ENCODE measurements at places on chromosomes 5 and 9.

DNA sequence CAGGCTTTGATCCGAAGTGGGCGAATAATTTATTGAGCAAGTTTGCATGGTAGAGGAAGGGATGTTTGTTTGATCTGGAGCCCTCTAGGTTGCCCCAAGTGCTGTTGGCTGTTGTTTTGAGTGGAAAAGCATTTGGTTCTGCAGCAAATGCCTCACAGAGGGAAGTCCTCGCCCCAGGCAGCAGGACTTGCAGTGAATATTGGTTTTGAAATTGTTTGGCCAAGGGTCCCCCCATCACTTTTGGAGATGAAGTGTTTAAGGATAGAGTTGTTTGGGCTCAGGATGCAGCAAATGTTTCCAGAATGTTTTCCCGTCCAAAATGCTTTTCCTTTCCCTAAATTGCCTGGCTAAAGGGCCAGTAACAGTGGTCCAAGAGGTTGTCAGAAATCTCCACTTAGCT lies 3.1 kb downstream of the JADE2 start:
- no peak for DNase-seq

DNA sequence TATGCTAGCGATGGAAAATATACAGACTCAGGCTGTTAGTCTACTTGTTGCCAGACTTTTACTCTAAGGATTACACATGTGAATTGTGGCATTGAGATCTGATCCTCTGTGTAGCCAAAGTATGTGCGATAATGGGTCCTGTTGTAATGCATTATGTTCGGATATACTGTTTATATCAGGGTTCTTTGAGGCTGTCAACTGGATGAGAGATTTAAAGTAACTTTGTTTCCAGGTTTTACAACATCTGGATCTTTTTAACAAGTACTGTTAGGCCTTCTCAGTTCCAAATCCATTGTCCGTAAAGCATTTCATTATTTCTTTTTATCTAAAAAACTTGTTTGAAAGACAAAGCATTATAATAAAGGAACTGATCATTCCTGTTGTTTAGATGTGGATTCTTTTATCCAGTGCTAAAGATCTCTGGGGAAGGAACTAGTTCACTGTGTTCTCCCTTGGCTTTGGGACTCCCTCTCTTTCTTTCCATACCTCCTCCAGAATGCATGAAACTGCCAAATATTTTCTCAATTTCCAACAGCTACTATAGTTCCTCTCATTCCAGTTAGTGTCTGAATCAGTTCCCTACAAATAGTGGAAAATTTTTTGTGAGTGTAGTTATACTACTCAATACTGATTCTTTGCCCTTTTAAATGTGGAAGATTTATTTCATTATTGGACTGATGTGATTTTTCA lies 68.8 kb downstream of the HACD4 start:
- DNase-seq: no peak

DNA sequence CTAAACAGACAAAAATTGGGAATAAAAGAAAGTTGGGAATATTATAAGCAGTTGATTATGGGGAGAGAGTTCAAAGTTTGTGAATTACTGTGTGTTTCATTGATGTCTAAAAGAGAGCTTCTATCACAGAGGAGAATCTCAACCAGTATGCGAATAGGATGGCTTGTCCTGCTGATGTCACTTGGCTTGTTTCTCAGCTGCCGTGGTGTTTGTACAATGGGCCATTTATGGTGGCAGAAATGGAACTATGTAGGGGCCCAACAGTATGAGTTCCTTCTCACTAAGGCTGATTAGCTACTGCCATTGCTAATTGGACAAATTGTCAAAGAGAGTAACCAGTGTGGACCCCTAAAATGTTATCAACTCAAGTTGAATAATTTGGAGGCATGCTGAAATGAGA lies 103.9 kb downstream of the ST8SIA4 start:
- no peak for DNase-seq

GRCh38 chr9:81776834-81777233 lies 87.5 kb upstream of the TLE1 start:
- DNase-seq: no peak

GRCh38 chr5:145800181-145800580 lies 35.0 kb downstream of the PRELID2 start:
- no peak for DNase-seq

- no peak for DNase-seq
Measured at GRCh38 chr5:140794595-140795258, at the start of gene PCDHA2. Gene PCDHA2 (plus strand): TSS chr5:140794852.
